ENCODE measurements at places on chromosomes 12 and 14. TPM values are rescaled to one million over a fixed set of nuclear protein-coding genes. Genes with fewer than 3 reads are reported as not detected.

DNA sequence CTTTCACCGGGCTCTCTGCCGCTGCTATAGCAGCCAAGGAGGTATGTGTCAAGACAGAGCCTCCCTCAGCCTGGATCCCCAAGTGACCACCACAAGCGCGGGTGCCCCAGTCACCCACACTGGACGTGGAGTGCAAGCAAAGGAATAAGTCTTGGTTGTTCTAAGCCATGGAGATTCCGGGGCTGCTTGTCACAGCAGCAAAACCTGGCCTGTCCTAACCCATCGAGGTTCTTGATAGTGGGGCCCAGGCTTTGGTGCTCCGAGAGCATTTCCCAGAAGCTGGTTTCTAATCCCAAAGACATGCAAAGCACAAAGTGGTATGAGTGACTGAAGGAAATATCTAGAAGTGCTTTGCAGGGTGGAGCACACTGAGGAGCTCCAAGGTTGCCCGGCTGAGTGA, 51.3 kb downstream of the SCARB1 start:
- H3K4me3 ChIP-seq: no peak overlapping the region
- no peaks in the 10 kb centered on the region for H3K36me3 ChIP-seq
- H3K4me1 ChIP-seq: peaks cover 3% of the 10 kb centered on the region
- no peaks in the 10 kb centered on the region for H3K27me3 ChIP-seq
- H3K27ac ChIP-seq: no peak overlapping the region

- no peaks in the 10 kb centered on the region for H3K4me1 ChIP-seq
- no peaks in the 10 kb centered on the region for H3K27me3 ChIP-seq
- no peak overlapping the region for H3K4me3 ChIP-seq
- DNase-seq: no peak
- H3K27ac ChIP-seq: no peak overlapping the region
- no peaks in the 10 kb centered on the region for H3K36me3 ChIP-seq
Observed at GRCh38 chr12:28257411-28257810, 67.2 kb downstream of the CCDC91 start.

DNA sequence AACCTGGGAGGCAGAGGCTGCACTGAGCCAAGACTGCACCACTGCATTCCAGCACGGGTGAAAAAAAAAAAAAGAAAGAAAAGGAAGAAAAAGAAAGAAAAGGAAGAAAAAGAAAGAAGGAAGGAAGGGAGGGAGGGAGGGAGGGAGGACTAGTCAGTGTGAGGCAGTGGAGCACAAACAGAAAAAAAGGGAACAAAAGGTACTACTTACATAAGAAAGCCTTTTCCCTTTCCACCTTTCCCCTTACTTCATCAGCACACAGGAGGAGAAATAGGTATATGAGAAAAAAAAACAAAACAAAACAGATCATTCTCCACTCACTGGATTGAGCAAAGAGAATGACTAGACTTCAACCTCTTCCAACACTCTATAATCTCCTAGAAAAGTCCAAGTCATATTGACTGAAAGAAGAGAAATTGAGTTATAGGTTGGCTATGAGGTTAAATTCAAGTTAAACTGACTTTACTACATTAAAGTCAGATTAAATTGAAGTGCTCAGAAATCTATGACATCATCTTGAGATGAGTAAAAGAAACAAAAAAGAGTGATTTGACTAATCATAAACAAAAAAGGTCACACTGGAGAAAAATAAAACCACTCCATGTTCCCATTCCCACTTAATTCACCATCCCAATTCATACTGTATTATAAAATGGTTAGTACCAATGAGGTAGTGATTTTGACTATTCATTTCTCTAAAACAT, 43.6 kb downstream of the NOVA1 start:
- no peak overlapping the region for H3K4me3 ChIP-seq
- no peaks in the 10 kb centered on the region for H3K36me3 ChIP-seq
- DNase-seq: no peak
- H3K4me1 ChIP-seq: no peaks in the 10 kb centered on the region
- H3K27me3 ChIP-seq: no peaks in the 10 kb centered on the region

DHH gene
- 0.36 TPM for total RNA-seq

BRF1 gene
- 43.9 TPM for total RNA-seq

Data from cardiac muscle cell (in vitro differentiated cells and primary cell).